ENCODE measurements at places on chromosomes 13 and 19.

GRCh38 chr13:65631078-65631477, 1599.1 kb downstream of the PCDH9 start:
- no peak for DNase-seq

DNA sequence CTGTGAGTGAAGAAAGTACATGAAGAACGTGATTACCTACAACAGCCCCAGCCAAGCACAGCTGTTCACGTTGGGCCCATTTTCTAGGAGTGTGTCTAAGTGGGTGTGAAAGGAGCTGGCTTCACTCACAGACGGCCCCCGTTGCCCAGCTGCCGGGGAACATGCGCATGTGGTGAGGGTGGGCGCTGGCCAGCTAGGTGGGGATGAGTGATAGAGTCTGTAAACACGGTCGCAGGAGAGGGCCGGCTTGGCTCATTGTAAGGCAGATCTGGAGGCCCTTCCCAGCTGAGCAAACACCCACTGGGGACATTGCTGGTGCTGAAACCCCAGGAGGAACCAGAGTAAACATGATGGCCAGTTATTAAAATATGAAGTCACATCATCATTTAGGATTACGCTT, 160.5 kb downstream of the TEX29 start:
- peak; percentile 98 for DNase-seq

- DNase-seq, result no peak
Measured at GRCh38 chr13:113063091-113063491, 42.5 kb upstream of the F7 start.

- no peak for DNase-seq
Measured at GRCh38 chr19:12838886-12839756, 806 bp downstream of the MAST1 start.

GRCh38 chr13:48401480-48401879, 11.4 kb downstream of the LPAR6 start:
- DNase-seq, result no peak

DNA sequence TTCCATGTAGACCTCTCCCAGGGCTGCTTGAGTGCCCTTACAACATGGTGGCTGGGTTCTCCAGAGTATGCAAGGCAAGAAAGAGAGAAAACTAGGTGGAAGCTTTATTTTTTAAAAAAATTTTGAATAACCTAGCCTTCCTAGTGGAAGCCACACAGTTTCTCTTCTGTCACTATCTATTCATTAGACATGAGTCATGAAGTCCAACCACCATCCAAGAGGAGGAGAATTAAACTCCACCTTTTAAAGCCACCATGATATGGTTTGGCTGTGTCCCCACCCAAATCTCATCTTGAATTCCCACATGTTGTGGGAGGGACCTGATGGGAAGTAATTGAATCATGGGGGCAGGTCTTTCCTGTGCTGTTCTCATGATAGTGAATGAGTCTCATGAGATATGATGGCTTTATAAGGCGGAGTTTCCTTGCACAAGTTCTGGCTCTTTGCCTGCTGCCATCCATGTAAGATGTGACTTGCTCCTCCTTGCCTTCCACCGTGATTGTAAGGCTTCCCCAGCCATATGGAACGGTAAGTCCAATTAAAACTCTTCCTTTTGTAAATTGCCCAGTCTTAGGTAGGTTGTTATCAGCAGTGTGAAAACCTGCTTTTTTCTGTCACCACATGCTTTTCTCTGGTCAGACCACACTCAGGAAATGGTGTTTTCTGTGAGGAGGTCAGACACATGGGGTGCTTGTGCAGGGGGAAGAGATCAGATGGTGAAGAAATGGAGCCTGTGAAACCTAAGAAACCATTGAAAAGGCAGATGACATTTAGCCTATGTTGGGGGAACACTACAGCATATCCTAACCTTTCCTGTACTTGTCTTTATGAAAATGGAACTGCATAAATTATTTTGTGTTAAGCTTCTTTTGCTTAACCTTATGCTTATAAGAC, 57.7 kb downstream of the ANKRD10 start:
- no peak for DNase-seq

DNA sequence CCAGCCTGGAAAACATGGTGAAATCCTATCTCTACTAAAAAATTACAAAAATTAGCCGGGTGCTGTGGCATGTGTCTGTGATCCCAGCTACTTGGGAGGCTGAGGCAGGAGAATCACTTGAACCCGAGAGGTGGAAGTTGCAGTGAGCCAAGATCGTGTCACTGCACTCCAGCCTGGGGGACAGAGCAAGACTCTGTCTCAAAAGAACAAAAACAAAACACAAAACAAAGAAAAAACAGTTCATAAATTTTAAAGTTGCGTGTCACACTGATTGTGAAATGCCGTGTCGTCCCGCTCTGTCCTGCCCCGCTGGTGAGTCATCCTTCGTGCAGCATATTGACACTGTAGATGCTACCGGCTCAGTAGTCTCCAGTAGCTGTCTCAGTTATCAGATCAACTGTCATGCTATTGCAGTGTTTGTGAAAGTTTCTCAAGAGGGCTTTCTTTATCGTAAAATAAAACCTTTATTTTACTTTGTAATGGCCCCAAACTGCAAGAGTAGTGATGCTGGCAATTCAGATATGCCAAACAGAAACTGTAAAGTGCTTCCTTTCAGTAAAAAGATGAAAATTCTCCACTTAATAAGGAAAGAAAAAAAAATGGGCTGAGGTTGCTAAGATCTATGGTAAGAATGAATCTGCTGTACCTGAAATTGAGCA, 36.4 kb upstream of the IGFL1 start:
- DNase-seq, result no peak

GRCh38 chr19:42143341-42144234, 11.3 kb upstream of the POU2F2 start:
- no peak for DNase-seq
